Caco-2 (cell line): ENCODE measurements at places on chromosomes 3 and 15. TPM values are rescaled to one million over a fixed set of nuclear protein-coding genes. Genes with fewer than 3 reads are reported as not detected.

ZNF717 gene
- 14.0 and 16.2 TPM in 2 replicates for total RNA-seq

CCDC54 gene
- not detected in 2 replicates for total RNA-seq

GRCh38 chr3:33046521-33046920 is 50.4 kb downstream of the GLB1 start:
- DNase-seq: no peak

DNA sequence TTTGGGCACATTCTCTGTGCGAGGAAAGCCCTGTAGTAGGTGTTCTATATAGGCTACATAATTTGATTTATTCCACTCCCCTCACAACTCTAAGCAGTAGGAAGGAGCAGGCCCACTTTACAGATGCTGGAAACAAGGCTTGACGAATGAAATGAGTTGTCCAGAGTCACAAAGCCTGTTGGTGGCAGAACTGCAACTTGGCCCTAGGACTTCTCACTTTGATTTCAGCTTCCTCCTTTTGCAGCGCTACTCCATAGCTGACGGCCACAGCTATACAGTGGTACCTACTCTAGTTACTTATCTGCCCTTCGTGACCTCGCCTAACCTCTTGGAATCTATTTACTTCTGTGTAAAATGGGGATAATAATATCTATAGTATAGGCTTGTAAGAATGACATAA is 2.5 kb upstream of the IRAK2 start:
- DNase-seq: no peak

DNA sequence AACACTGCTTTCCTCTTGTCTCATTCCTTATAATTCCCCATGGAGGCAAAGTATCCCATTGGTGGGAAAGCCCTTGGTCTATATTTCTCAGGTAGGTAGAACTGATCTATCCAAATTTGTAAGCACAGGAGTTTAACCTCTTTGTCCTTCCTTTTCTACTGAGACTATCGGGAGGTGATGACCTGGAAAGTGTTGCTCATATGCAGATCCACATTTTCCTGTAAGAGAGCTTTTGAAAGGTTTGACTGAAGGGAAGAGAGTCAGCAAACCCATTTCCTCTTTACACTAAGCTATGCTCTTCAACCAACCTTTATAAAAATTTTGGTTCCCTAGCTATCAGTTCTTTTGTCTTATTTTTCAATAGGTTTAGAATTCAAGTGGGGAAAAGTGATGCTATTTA is 200.7 kb downstream of the TIGIT start:
- no peak for DNase-seq

DNA sequence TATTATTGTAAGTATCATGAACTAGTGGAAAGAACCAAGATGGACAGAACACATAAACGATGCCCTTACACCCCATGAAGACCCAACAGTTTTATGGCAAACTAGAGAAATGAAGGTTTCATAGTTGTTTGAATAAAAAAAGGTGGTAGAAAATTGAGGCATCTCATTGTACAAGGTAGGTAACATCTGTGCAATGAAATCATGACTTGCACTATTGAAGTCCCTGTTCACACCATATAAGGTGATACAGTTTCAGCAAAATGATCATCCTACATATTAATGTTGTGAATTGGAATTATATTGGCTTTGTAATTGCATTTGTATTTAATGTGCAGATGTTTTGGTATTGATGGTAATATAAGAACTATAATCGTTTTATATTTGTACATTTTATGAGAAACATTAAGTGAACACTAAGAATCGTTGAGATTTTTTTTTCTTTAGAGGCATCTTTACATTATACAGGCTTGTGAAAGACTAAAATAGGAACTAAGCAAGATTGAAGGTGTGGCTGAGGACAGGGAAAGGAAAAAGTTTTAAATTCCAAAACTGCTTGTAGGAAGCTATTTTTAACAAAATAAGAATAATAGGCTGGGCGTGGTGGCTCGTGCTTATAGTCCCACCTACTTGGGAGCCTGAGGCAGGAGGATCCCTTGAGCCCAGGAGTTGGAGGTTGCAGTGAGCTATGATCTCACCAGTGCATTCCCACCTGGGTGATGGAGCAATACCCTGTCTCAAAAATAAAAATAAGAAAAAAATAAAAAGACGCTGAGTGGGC is 48.5 kb downstream of the CGNL1 start:
- no peak for DNase-seq

- no peak for DNase-seq
These were observed 49.6 kb upstream of the ICE2 start for GRCh38 chr15:60528530-60528929.
